ENCODE measurements at places on chromosomes 1 and 21.

DNA sequence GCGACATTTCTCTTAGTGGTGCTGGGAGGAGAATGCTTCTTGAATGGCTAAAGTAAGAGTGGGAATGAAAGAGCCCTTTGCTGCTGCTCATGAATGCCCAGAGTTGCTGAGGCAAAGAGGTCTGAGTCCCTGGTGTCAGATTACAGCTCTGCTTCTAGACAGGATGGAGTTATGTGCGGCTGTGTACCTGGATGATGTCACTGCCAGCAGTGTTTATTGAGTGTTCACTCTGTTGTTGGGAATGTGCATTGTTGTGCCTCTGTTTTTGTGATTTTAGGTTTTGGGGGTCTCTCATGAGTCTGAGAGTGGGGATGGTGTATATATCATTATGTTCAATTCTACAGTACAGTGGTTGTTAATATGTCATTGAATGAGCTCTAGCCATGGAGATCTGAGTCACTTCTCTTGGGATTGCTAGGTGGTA is 2.7 kb downstream of the CDC14A start:
- peak; percentile 29 for DNase-seq

DNA sequence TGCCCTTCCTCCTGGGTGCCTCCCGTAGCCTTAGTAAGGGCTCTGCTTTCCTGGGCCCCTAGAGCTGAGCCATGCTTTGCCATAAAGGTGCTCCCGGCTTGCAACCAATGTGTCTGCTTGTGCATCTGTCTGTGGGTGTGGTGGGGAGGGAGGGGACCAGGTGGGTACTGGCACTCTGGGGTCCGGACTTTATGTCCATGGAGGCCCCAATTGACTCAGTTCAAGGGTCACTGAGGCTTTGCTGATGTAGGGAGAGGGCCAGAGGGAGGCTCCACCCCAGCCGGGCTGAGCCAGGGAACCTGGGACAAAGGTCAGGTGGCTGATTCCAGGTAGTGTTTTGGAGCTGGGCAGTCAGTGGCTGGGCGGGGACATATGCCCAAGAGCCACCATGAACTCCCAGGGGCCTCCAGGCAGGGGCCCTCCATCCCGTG is 15.0 kb downstream of the TNFRSF25 start:
- DNase-seq, result no peak

- peak; percentile 72 for DNase-seq
These were observed 57.4 kb downstream of the SLC9A1 start for GRCh38 chr1:27097484-27097917.

DNA sequence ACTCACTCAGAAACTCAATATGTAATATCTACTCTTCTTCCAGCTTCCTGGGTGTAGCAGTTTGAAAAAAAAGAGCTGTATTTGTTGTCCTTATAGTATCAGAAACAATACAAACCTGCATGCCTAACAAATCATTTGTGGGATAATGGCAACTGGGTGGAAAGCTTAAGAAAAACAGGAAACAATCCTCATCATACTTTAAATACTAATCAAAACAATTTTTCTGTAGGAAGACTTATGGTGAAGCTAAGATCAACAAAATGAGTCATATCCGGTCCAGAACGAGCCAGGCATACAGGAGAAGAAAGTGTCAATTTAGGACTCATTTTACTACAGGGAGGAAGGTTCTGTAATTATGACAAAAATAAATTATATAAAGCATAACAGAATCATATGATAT is 181.8 kb upstream of the ADGRL4 start:
- DNase-seq, result no peak

- no peak for DNase-seq
These were observed 35.7 kb downstream of the TTC39A start for GRCh38 chr1:51294566-51295184.

DNA sequence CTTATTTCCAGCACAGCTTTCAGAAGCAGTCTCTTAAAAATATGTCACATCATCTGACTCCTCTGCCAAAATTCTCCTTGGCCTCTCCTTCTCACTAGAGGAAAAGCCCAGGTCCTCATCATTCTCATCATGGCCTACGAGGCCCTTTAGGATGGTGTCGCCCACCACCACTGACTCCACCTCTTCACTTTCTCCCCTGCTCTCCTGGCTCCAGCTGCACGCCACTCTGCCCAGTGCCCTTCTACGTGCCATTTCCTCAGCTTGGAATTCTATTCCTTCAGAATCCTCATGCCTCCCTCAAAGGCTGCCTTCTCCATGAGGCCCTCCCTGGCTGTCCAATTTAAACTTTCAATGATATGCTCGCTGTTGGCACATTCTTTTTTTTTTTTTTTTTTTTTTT is 25.3 kb upstream of the BTG2 start:
- no peak for DNase-seq

DNA sequence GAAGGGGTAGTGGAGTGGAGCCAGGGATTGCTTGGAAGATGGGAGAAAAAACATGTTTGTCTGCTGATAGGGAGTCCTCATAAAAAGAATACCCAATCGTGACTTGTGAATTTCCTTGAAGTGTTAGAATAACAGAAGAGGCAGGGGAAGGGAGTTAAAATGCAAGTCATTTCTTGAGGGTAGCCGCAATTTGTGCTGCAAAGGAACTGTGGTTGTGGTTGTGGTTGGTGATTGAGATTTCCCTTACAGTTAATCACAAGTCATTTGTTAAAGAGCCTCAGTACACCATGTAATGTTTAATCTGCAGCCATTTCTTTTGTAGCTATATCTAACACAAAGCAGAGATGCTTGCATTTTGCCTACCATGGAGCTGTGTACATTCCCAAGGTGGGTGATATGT is 38.5 kb upstream of the EGLN1 start:
- DNase-seq, result no peak

DNA sequence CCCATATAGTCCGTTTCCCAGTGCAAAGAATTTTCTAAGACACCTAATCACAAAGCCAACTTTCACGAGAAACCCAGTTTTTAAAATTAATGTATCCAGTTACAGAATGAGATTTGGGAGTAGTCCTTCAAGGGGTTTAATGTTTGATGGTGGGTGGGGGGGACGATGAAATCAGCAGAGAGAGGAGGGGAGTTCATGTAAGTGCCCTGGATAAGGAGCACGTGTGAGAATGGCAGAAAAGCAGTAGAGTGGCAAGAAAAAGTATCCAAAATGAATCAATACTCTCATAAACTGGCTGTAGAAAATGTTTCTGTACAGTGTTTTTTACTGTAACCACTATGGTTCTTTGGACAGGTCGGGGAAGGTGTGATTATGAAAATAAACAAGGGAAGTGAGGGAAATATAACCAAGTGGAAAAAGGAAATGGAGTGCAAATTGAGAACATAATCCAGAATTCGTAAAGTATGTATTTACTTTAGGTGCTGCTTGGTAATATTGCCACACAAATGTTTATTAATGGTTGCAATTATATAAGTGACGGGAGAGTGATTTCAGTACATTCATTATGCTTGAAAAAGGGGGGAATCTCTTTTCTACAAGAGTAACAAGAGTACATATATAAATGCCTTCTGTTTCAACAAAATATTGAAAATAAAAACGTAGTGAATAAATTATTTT is 118.7 kb upstream of the RRP15 start:
- no peak for DNase-seq

GRCh38 chr1:199878823-199879222 is 148.7 kb upstream of the NR5A2 start:
- DNase-seq, result peak; percentile 3

GRCh38 chr21:32137266-32137665 is 141.6 kb downstream of the MIS18A start:
- DNase-seq, result no peak

GRCh38 chr1:22711071-22711470 is 432 bp downstream of the EPHB2 start:
- no peak for DNase-seq

- no peak for DNase-seq
These were observed 99.0 kb upstream of the CD34 start for GRCh38 chr1:208009706-208010444.

GRCh38 chr1:222618880-222619596 is 1.1 kb downstream of the MIA3 start:
- DNase-seq, result peak; percentile 22

DNA sequence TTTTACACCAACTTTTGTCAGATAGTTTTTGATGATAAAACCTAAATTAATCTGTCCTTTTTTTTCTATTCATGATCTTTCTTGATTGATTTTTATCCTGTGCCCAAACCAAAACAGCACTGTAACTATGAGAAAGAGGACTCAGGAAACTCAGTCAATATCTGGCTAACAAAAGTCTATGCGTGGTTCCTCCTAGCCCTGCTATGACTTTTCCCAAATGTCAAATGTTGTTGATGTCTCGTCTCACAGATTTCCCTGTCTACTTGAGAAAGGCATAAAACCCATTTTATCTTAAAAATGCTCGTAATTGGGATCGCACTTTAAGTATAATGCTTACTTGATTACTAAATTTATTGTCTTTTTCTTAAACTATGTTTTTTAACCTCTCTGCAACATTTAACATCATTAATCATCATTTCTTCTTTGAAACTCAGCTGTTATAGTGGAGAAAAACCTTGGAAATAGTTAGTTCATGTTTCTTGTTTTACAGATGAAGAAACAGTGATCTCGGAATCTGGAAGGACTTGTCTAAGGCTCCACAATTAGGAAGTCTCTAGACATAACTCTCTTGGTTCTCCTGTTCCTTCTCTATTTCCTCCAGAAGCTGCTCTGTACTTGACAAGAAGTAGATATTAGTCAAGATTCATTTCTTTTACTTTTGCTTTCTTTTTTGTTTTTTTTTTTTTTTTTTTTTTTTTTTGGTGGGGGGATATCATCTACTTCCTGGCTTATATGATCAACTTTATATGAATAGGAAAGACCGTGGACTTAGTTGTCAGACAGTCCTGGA is 26.2 kb upstream of the PTPRC start:
- no peak for DNase-seq

DNA sequence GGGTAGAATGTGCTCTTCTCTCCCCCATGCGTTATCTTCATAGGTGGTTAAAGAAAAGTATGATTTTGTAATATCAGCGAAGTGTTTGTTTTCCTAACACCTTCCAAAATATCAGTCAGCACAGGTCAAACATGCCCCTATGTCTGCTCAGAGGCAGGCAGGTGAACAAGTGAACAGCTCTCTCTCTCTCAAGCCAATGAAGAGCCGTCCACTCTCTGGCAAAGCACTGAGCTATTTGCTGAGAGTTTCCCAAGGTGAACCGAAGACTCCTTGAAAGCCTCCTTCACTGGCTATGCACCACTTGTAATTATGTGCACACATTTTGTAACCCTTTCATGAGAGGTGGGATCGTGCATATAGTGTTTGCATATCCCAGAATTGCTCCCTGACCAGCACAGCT is 47.7 kb downstream of the ST6GALNAC3 start:
- DNase-seq, result no peak

DNA sequence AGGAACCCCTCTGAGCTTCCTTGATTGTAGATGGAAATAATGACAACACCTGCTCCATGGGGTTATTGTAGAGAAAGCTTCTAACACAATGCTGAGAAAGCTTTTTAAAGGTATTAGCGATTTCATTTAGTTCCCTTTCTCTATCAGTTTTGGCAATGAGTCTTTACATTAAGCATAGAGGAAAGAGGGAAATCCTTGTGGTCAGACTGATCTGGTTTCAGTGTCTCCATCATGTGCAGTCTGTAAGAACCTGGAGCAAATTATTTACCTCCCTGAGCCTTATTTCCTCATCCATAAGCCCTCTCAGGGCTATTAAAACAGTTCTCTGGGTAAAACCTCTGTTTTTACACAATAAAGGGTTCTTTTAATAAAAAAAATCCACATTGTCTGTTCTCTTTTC is 87.5 kb downstream of the FGGY start:
- DNase-seq, result no peak

- DNase-seq, result peak; percentile 68
These were observed 15.1 kb downstream of the BLACAT1 start for GRCh38 chr1:205440476-205441317.

DNA sequence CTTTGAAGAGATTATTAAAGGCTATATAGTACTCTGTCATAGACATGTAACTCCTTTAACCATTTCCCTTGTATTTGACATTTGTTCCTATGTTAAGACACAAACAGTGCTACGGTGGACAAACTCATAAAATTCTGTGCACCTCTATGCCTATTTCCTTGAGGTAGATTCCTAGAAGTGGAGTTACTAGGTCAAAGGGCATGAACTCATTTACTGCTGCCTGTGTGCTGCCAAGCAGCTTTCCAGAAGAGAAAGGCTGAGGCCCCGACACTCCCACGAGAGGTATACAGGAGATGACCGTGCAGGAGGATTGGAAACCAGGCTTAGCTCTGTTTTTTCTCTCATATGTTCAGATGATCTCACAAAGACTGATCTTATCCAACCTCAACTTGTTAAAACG is 34.4 kb upstream of the TENT5C start:
- no peak for DNase-seq

DNA sequence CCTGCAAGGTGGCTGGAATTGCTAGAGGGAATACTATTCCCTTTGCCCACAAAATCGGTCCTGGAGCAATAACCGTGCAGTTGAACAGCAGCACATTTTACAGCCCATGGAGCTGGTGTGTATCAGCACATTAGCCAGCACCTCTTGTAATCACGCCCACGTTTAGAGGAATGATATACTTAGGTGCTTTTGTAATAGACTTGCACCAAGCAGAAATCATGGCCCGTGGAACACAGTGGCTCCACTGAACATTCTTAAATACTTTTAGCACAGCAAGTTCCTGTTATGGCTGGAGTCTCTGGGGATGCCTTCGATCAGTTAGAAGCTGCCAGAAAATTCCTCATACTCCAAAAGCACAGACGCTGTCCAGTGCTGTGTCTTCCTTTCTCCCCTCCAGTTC is 218.1 kb upstream of the FAM78B start:
- DNase-seq, result no peak

- peak; percentile 66 for DNase-seq
These were observed 3.9 kb upstream of the CD58 start for GRCh38 chr1:116574581-116575291.

GRCh38 chr1:98870959-98871903 is 133.4 kb downstream of the PLPPR5 start:
- peak; percentile 90 for DNase-seq

- DNase-seq, result peak; percentile 51
These were observed 10.5 kb upstream of the SPEN start for GRCh38 chr1:15836772-15837669.

- no peak for DNase-seq
These were observed 10.1 kb downstream of the ZC3H12A start for GRCh38 chr1:37484325-37485051.

DNA sequence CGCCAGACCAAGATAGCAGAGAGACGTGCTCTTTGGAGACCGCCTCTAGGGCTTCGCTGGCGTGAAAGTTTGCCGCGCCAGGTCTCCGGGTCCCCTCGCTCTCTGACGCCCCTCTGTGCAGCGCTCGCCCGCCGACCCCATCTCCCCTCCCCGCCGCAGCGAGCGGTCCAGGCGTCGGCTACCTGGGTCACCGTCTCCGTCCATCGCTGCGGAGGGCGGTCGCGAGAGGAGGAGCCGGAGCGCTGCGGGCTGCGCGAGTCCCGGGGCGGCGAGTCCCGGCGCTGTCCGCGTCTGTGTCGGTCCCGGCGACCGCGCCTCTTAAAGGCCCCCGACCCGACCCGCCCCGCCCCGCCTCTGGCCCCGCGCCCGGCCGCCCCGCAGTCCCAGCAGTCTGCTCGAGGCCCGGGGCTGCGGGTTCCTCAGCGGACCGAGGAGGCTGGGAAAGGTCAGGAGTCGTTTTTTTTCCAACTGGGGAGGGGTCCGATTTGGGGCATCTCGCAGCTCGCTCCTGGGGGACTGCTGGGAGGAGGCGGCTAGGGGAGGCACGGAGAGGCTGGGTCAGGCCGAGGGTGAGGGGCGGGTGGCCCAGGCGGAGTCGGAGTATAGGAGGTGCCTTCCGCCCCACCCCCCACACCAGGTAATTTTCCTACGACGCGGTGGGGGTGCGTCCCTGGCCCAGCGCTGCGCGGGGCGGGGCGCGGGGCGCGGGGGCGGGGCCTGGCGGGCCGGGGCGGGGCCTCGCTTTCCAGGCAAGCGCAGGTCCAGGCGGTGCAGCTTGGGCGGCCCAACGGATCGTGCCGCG is at the start of the genes FBXO2 and FBXO44:
Gene FBXO2, minus strand, starts transcription at position 293 of the 802 bp plus-strand sequence. Its CDS starts 89 bp downstream, at position 204.
Gene FBXO44, plus strand, starts transcription at position 741 of the 802 bp plus-strand sequence. CDS start 959 bp downstream, outside the sequence.
- DNase-seq, result peak; percentile 67
